ENCODE measurements at places on chromosomes 3 and 15. TPM values are rescaled to one million over a fixed set of nuclear protein-coding genes. Genes with fewer than 3 reads are reported as not detected.

DNA sequence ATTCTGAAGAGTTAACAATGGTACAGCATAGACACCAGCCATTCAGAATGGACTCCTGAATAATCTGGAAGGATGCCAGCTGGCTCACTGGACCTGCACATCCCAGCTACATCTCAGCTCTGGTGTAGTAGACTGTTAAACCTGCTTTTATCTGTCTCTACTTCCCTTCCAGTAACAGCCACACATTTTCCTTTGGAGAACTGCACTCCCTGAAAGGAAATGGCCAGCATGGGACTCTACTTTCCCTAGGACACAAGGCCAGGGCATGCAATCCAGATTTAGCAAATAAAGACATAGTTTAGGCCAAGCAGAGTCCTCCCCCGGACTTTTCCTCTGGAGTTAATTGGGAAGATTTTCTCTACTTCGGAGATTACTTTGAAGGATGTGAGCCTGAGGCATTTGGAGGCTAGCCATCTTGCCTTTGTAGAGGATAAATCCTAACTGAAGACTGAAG lies 82.7 kb upstream of the TCF12 start:
- H3K4me3 ChIP-seq = no peak overlapping the region
- H3K27ac ChIP-seq = no peak overlapping the region
- no peaks in the 10 kb centered on the region for H3K36me3 ChIP-seq
- H3K4me1 ChIP-seq = peaks cover 12% of the 10 kb centered on the region

DNA sequence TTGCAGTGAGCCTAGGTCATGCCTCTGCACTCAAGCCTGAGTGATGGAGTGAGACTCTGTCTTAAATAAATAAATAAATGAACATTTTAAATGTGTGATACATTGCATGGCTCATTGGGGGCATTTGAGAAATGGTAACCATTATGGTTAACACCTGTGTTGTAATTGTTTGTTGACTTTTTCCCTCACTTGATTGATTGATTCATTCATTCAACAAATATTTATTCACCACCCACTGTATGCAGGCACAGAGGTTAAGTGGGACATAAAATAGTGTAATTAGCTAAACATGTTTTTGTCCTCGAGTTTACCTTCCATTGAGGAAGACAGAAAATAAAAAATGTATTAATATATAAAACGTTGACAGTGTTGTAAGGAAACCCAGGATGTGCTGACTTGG lies 127.1 kb upstream of the ANKRD28 start:
- no peaks in the 10 kb centered on the region for H3K36me3 ChIP-seq
- no peak for DNase-seq
- no peak overlapping the region for H3K27ac ChIP-seq
- no peak overlapping the region for H3K4me3 ChIP-seq

- H3K27me3 ChIP-seq = no peaks in the 10 kb centered on the region
- peaks cover 9% of the 10 kb centered on the region for H3K4me1 ChIP-seq
- no peak overlapping the region for H3K27ac ChIP-seq
- H3K4me3 ChIP-seq = no peak overlapping the region
Observed at GRCh38 chr15:57332326-57332725, 44.0 kb upstream of the CGNL1 start.

GRCh38 chr3:123679712-123680386 lies 95.0 kb upstream of the HACD2 start:
- peak overlapping the region; percentile 46 for H3K27ac ChIP-seq
- H3K4me1 ChIP-seq = peaks cover 13% of the 10 kb centered on the region
- no peaks in the 10 kb centered on the region for H3K36me3 ChIP-seq

DNA sequence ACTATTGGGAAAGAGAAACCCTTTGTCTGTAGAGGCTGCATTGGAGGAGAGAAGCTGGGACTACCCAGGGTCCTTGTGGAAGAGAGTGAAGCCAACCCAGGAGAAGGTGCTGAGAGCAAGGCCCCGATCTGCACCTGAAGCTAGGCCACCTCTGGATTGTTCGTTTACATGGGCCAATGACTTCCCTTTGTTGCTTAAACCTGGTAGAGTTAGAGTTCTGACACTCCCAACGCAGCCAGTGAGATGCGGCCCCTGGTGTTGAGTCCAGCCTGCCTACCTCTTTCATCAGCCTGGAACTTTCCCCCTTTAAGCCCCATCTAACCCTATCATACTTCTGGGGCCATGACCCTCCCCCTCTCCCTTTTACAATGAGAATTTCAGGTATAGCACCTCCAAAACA lies 30.8 kb downstream of the CCDC13 start:
- H3K27me3 ChIP-seq = no peaks in the 10 kb centered on the region
- H3K36me3 ChIP-seq = no peaks in the 10 kb centered on the region
- DNase-seq = no peak
- H3K4me1 ChIP-seq = peaks cover 17% of the 10 kb centered on the region

DNA sequence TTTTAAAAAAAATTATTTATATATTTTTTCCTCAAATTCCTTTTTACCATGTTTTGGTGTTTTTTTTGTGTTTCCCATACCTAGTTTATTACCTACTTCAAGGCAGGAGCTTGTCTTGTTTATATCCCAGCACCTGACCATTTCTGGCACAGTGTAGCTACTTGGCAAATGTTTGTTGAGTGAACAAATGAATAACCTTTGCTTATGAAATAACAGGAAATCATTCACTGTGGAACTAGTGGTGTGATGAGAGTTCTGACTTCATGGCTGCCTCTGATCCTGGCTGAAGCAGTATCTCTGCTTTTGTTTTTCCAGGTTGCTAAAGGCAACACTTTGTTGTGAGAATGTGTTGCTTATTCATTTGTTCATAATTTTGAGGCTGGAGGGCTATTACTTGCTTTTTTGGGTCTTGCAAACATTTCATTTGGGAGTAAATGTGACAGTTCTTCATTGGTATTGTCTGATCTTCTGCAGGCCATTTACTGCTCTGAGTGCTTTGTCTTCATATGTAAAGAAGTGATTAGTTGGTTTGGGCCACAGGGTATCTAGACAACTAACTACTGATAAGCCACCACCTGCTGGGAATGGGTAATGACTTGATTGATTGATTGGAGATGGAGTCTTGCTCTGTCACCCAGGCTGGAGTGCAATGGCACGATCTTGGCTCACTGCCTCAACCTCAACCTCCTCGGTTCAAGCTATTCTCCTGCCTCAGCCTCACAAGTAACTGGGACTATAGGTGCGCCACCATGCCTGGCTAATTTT lies 5.7 kb downstream of the RAD54L2 start:
- H3K4me1 ChIP-seq = peaks cover 14% of the 10 kb centered on the region
- H3K27me3 ChIP-seq = no peaks in the 10 kb centered on the region
- no peak overlapping the region for H3K27ac ChIP-seq
- H3K36me3 ChIP-seq = peaks cover 26% of the 10 kb centered on the region

DNA sequence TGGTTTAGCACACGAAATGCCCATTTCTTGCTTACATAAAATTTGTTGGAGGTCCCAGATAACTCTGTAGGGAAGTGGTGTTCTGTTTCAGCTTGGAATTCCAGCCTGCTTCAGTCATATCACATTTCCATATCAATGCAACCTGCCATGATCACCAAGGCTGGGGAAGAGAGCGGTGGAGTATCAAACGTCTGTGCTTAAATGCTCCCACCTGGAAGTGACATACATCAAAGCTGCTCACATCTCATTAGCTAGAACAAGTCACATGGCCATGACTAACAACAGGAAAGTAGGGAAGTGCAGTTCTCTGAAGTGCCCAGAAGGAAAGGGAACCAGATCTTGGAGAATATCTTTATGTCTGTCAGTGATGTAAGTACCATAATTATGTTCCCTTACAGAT lies 130.2 kb upstream of the CFAP20DC start:
- no peaks in the 10 kb centered on the region for H3K4me1 ChIP-seq
- H3K27me3 ChIP-seq = no peaks in the 10 kb centered on the region
- H3K36me3 ChIP-seq = no peaks in the 10 kb centered on the region
- DNase-seq = no peak
- H3K27ac ChIP-seq = no peak overlapping the region
- no peak overlapping the region for H3K4me3 ChIP-seq

- H3K4me3 ChIP-seq = peak overlapping the region; percentile 61
- no peaks in the 10 kb centered on the region for H3K27me3 ChIP-seq
- H3K27ac ChIP-seq = peak overlapping the region; percentile 97
- H3K36me3 ChIP-seq = no peaks in the 10 kb centered on the region
- H3K4me1 ChIP-seq = peaks cover 21% of the 10 kb centered on the region
Observed at GRCh38 chr3:119322021-119322834, 28.0 kb downstream of the ARHGAP31 start.

GRCh38 chr15:33934921-33935320 lies 33.4 kb upstream of the CHRM5 start:
- no peak overlapping the region for H3K4me3 ChIP-seq
- DNase-seq = no peak
- H3K27ac ChIP-seq = no peak overlapping the region
- H3K36me3 ChIP-seq = no peaks in the 10 kb centered on the region
- H3K27me3 ChIP-seq = no peaks in the 10 kb centered on the region

GRCh38 chr3:129892486-129892856 lies 1.0 kb downstream of the TMCC1 start:
- H3K27me3 ChIP-seq = no peaks in the 10 kb centered on the region
- DNase-seq = peak; percentile 36
- H3K27ac ChIP-seq = peak overlapping the region; percentile 95

GRCh38 chr3:5437296-5437782 lies 249.8 kb downstream of the EDEM1 start:
- H3K4me1 ChIP-seq = no peaks in the 10 kb centered on the region
- no peak overlapping the region for H3K27ac ChIP-seq
- no peaks in the 10 kb centered on the region for H3K36me3 ChIP-seq
- no peak for DNase-seq
- H3K4me3 ChIP-seq = no peak overlapping the region
- H3K27me3 ChIP-seq = no peaks in the 10 kb centered on the region

GRCh38 chr3:33578325-33579177 lies 138.3 kb upstream of the UBP1 start:
- H3K27ac ChIP-seq = no peak overlapping the region
- peaks cover 11% of the 10 kb centered on the region for H3K4me1 ChIP-seq
- no peaks in the 10 kb centered on the region for H3K36me3 ChIP-seq
- H3K4me3 ChIP-seq = no peak overlapping the region

DNA sequence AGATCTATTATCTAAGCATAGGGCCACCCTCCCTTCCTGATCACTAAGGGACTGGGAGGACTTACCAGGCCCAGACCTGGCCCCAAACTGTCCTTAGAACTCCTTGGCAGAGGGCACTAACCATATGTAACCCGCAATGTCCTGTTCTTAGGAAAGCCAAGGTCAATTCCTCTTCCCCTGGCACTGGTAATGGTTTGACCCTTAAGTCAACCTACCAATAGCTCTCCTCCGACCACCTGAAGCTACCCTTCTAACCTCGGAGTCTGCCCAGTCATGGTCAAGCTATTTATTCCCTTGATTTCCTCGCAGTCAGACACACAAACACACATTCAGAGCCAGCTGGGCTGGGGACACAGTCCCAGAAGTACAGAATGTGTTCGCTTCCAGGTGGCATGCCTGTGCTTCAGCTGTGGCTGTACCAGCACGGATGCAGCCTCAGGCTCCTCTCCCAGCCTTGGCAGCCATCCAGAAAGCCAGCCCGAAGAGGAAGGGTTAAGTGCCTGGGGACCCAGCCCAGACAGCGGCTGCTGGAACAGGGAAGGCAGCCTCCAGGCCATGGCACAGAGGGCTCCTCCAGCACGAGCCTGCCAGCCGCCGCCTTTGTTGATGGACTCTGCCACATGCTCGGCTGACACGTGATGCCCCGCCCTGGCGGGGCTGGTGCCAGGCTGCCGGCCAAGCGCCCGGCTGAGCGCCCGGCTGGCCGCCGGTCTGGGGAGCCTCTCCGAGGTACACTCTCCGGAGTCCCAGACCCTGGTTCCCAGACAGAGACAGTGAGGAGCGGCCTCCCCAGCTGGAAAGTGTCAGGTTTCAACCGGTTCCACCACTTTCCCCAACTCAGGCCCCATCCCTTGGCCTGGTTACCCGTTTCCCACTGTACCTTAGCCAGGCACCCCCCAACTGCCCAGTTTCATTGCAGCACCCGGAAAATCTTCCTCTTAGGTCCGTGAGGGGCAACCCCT lies 5.5 kb downstream of the BMF start:
- no peaks in the 10 kb centered on the region for H3K36me3 ChIP-seq
- peak overlapping the region; percentile 92 for H3K27ac ChIP-seq
- peak overlapping the region; percentile 8 for H3K4me3 ChIP-seq
- peak; percentile 89 for DNase-seq

GRCh38 chr3:37477275-37477674 lies 302.9 kb upstream of the LRRFIP2 start:
- H3K36me3 ChIP-seq = no peaks in the 10 kb centered on the region
- no peaks in the 10 kb centered on the region for H3K27me3 ChIP-seq
- no peak overlapping the region for H3K27ac ChIP-seq
- DNase-seq = no peak
- H3K4me1 ChIP-seq = no peaks in the 10 kb centered on the region
- H3K4me3 ChIP-seq = no peak overlapping the region

DNA sequence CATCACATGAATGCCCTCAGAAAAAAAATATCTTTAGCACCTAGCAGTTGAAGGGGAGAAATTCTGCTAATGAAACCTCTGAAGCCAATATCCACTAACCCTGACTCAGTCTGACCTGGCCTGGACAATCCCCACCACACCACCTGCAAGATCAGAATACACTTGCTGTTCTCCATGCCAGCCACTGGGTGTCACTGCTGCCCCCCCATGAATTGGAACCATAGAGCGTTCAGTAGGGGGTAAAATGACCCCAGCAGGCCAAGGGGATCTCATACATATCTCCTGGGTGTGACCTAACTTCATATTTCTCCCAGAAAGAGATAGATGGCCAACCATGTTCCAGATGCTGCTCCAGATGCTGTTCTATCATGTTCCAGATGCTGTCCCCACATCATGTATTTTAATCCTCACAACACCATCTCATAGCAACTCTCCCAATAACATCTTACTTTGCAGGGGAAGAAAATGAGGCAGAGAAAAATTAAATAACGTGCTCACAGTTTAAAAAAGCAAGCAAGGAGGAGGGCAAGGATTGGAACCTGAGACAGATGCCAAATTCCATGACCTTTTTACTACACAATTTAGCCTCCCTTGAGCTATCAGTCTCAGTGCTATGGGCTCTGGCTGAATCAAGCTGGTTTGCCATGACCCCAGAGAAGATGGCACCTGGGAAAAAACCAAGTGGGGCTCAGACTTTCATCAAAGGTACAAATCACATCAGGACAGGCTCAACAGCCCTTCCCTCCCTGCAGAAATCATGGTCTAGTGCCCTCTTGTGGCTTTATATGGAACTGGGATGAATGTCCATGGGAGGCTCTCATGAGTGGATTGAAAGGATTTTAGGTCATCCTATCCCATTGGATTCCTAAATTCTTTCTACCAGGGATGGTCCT lies 12.4 kb downstream of the NTRK3 start:
- H3K4me3 ChIP-seq = no peak overlapping the region
- H3K4me1 ChIP-seq = peaks cover 9% of the 10 kb centered on the region
- H3K36me3 ChIP-seq = no peaks in the 10 kb centered on the region
- no peak for DNase-seq
- H3K27me3 ChIP-seq = no peaks in the 10 kb centered on the region

GRCh38 chr3:64518950-64519349 lies 168.8 kb downstream of the ADAMTS9 start:
- peaks cover 3% of the 10 kb centered on the region for H3K36me3 ChIP-seq
- no peak overlapping the region for H3K27ac ChIP-seq
- no peak overlapping the region for H3K4me3 ChIP-seq
- DNase-seq = no peak

- H3K4me3 ChIP-seq = no peak overlapping the region
- no peak for DNase-seq
- no peaks in the 10 kb centered on the region for H3K4me1 ChIP-seq
- H3K27ac ChIP-seq = no peak overlapping the region
- no peaks in the 10 kb centered on the region for H3K27me3 ChIP-seq
- H3K36me3 ChIP-seq = no peaks in the 10 kb centered on the region
Observed at GRCh38 chr3:160949460-160949859, 155.7 kb downstream of the B3GALNT1 start.

RAD51 gene
- total RNA-seq = 1.4 TPM

SPTSSB gene
- total RNA-seq = not detected

SLC9C1 gene
- not detected for total RNA-seq

SLCO2A1 gene
- 142 TPM for total RNA-seq

CHP1 gene
- total RNA-seq = 130 TPM

NANOGP8 gene
- total RNA-seq = 0.63 TPM

FETUB gene
- total RNA-seq = not detected

IL5RA gene
- 0.46 TPM for total RNA-seq

CCDC39 gene
- 0.94 TPM for total RNA-seq

STOML1 gene
- 23.3 TPM for total RNA-seq

TPRA1 gene
- 16.8 TPM for total RNA-seq
